HS-27A (cell line): ENCODE measurements at places on chromosomes 7 and 10.

GRCh38 chr7:73638911-73639310, 14.6 kb upstream of the MLXIPL start:
- DNase-seq, result no peak

DNA sequence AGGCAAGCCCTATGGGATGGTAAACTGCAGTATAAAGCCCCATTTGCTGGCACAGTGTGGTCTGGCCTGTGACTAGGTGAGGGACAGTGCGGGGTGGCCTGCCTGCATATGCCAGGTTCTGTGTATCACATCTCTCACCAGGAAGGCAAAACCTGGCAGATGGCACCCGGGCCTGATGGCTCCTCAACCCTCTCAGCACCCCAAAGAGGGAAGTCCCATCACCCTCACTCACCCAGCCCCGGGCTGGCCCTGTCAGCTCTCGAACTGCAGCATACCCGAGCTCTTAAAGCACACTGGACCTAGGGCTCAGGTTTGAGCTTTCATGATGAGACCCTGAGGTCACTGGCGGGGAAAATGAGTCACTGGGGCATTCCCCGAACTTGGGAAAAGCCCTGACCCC, 130.5 kb downstream of the LHPP start:
- no peak for DNase-seq

DNA sequence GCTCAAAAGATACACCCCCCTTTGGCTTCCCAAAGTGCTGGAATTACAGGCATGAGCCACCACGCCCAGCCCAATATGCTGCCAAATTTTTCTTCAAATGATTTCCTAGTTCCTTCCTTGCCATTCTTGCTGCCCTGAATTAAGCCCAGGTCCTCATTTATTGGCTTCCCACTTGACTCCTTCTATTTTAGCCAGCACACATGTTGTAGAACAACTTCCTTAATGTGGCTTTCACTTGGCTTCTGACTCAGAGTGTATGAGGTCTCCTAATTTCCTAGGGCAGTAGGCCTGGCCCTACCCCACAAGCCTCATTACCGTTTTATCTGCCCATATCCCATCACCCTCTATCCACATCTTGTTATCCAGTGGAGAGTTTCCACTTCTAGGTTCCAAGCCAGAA, 21.8 kb upstream of the HIPK2 start:
- DNase-seq, result no peak

- no peak for DNase-seq
Measured at GRCh38 chr7:29892231-29892630, 85.9 kb downstream of the WIPF3 start.

DNA sequence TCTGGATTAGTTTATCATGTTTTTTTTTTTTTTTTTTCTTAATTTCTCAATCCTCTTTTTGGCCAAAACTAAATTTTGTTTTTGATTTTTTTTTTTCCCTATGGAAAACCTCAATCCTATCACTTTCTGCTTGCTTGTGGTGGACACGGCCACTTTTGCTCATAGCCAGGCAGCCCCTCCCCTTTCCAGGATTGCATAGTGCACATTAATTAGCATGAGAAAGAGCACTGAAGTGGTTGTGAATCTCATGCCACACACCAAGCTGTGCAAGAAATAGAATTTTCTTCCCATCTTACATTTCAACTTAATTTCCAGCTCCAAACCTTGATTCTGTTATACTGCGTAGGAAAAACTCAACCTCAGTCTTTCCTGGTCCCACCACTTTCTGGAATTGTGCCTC, 34.6 kb downstream of the MGAM2 start:
- no peak for DNase-seq

- DNase-seq, result no peak
Measured at GRCh38 chr7:29970158-29970557, 19.4 kb downstream of the SCRN1 start.

DNA sequence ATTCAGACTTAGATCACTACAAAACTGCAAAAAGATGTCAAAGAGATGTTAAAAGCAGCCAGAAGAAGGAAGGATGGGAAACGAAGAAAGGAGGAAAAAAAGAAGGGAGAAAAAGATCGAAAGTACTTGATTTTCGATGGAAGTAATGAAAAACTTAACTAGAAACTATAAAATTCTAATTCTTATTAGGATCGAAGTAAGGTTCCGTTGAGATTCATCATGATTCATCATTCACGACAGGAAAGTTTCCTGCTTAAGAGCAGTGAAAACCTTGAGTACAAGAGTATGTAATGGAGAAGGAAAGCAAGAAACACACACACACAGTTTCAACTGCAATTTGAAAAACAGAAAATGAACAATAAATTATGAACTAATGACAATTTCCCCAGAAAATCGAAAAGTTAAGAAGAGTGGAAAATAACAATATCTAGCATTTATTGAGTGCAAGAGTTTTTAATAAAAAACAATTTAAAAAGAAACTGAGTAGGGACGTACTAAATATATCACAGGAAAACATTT, 1.1 kb upstream of the ING3 start:
- DNase-seq, result no peak

GRCh38 chr10:101162677-101163076, 31.6 kb downstream of the TLX1 start:
- DNase-seq, result no peak

DNA sequence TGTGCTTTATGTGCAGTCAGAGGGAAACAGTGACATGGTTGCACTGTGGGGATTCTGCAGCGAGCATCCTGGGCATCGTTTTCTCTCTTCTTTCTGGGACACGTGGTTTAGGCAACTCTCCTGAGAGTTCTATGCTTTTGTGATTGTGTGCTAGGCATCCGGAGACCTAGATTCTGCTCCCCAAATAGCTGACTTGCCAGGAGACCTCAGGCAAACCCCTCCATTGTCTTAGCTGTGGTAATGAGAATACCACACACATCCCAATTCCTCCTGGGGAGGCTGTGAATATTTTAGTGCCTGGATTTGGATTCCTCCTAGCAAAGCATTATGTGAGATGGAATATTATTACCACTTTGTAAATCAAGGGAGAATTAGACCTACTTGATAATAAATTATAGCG, 611.9 kb upstream of the C7orf33 start:
- no peak for DNase-seq

GRCh38 chr7:149466364-149466763, 5.5 kb upstream of the ZNF777 start:
- no peak for DNase-seq

DNA sequence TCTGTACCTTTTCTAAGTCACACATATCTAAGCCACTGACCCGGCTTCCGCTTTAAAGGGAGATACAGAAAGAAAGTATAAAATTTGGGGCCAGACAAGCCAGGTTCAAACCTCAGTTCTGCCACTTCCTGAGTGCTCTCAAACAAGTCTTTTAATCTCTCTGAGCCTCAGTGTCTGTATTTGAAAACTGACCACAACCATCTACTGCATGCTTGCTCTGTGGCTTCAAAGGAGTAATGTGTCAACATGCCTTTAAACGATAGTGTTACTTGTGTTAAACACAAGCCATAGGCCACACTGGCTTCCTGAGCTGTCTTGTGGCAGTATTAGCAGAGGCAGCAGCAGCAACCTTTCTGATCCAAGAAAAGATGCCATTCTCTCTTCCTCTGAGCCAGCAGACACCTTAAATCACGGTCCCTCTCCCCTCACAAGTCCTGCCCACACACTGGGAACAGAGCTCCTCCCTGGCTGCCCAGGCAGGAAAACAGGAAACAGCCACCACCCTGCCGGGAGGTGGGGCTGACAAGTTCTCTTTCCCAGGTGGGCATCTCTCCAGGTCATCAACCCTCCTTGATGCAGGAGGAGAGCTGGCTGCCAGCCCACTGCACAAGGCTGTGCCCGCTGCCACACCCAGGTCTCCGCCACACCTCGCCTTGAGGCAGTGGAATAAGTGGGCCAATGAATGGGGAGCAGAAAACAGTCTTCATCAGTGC, 10.7 kb downstream of the HIP1 start:
- DNase-seq, result no peak

GRCh38 chr10:109862738-109863137, 60.6 kb downstream of the XPNPEP1 start:
- DNase-seq, result no peak

DNA sequence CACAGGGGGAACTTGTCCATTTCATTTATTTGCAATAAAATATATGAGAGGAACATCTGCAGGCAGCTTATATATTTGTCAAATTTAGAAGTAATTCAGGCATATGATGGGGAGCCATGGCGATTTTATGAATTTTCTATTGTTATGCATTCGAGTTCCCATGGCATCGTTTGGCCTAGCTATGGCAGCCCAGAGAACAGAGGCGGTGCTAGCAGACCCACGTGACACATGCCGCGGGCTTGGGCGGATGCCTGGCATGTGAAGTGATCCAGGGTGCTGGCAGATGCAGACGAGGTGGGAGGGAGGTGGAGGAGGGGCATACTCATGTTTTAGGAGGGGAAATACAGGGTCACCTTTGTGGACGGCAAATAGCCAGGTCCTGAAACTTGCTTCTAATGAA, 560.0 kb upstream of the GALNT17 start:
- no peak for DNase-seq

- DNase-seq, result no peak
Measured at GRCh38 chr10:128812000-128812399, 655.0 kb upstream of the MGMT start.

- DNase-seq, result no peak
Measured at GRCh38 chr7:35551321-35552081, 143.4 kb downstream of the HERPUD2 start.

DNA sequence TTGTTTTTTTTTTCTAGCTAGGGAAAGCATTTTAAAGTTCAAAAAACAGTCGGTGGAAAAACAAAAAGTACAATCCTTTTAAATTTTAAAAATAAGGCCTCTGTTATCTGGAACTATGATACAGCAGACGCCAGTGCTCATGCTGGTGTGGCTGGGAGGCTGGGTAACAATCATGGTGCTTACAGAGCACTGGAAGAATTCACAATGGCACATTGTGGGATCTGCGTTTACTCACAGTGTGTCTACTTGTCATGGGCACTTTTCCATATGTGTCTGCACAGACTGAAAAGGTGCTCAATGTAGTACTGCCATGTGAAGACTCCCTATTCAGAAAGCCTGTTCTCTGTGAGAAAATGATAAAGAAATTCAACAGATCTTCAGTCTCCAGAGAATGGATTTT, 278.2 kb upstream of the IMMP2L start:
- no peak for DNase-seq

DNA sequence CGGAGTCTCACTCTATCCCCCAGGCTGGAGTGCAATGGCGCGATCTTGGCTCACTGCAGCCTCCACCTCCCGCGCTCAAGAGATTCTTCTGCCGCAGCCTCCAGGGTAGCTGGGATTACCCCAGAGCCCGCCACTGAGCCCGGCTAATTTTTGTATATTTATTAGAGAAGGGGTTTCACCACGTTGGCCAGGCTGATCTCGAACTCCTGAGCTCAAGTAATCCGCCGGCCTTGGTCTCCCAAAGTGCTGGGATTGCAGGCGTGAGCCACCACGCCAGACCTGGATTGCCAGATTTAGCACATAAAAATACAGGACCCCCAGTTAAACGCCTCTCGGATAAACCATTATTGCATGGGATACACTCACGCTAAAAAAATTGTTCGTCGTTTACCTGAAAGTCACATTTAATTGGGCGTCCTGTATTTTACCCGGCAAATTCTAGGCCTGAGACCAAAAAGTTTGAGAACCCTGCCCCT, 375 bp upstream of the GATAD1 start:
- DNase-seq, result no peak

DNA sequence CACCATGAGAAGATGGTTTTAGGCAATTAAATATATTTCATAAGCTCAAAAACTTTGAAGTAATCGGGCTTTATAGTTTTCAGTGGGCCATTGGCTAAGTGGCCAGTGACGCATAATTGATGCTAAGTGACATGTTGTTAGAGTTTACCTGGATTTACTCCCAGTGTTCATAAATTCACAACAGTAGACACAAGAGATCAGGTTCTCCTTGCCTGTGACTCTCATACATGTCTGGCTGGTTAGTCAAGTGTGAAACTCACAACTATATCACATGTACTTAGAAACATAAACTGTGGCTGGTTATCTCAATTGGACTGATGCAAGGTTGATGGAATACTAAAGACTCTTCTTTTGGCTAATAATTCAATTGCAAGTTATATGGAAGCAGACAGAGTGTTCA, 26.2 kb downstream of the ASB15 start:
- DNase-seq, result no peak

DNA sequence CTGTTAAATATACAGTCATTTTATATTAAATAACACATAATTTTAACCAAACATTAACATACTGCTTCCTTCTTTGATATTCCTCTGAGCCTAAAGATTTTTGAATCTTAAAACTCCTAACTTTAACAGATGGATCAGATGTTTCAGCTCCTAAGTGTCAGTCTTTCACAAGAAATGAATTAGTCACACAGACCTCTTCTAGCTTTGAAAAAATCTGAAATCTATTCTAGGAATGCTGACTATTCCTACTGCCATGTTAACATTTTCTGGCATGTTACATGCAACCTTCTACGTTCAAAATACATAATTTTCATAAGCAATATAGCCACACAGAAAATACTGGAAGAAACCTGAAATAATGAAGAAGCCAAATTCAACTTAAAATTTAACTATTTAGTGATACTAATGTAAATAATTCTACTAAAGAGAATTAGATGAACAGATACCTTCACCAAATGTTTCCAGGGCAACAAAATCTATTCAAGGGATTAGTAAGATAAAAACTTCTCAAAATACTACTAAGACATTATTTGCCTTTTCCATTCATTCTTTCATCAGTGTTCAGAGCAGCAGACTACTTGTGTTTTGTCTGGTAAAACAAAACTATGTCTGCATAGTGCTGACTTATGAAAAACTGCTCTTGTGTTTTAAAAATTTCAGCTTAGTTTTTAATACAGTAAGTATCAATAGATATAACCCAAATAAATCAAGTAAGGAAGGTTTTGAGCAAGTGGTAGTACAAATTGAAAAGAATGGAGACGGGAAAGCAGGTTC, 9.2 kb downstream of the JMJD1C start:
- no peak for DNase-seq

- peak; percentile 15 for DNase-seq
Measured at GRCh38 chr10:73848821-73849489, 25.4 kb downstream of the CAMK2G start.

DNA sequence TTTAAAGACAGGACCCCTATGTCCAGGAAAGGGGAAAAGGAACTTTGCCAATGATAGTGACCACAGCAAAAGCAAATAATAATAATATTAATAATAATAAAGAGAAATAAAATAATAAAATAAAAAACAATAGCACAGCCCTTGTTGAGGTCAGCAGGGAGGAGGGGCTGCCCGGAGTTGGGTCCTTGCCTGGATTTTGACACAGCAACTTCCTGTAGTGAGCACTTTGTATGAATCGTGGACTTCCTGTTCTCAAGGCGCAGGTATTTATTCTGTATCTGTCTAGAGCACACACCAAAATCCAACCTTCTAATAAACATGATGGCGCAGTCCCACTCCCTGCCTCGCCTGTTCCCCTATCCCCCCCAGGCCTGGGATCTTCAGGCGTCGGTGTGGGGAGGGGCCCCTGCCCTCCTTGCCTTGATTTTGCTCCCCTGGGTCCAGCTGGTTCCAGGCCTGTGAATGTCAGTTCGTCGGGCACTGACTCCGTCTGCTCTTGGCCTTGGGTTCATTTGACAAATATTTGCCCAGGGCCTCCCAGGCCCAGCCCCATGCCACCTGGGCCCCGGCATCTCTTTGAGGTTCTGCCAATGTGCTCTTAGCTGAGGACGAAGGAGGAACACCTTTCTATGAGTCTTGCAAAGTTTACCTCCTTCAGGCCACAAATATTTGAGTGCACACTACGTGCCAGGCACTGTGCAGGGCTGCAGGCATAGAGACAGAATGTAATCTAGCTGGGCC, 13.9 kb downstream of the TRIM8 start:
- DNase-seq, result no peak

- DNase-seq, result no peak
Measured at GRCh38 chr7:143295870-143296269, 7.7 kb downstream of the CASP2 start.
